Foreskin melanocyte (primary cell): ENCODE measurements at places on chromosomes 11 and 22.

- DNase-seq = no peak
These were observed 44.6 kb upstream of the SPATA19 start for GRCh38 chr11:133889893-133890292.

DNA sequence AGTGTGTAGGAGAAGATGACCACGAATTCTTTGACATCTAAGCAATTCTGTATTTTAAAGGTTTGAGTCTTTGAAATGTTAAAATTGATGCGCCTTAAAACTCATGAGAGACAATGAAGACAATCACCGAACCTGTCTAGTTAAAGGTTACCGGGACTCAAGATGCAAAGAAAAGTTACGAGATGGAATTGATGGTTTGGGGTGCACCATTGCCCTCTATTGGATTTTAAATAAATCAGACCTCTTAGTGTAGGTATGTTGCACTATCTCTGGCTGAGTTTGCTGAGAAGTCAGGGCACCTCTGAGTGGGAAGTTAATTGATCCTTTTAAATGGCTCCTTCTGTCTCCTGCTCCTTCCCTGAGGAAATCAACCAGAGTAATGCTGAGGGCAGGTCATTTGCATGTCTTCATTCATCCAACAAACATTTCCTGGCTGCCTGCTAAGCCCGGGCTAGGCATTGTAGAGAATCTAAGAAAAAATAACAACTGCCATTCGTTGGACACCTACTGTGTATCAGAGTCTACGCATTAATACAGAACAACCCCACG lies 19.4 kb upstream of the TMA7B start:
- no peak for DNase-seq

- DNase-seq = no peak
These were observed 78.9 kb downstream of the C11orf58 start for GRCh38 chr11:16817351-16817750.

GRCh38 chr11:92766698-92767097 lies 202.8 kb upstream of the MTNR1B start:
- DNase-seq = no peak

DNA sequence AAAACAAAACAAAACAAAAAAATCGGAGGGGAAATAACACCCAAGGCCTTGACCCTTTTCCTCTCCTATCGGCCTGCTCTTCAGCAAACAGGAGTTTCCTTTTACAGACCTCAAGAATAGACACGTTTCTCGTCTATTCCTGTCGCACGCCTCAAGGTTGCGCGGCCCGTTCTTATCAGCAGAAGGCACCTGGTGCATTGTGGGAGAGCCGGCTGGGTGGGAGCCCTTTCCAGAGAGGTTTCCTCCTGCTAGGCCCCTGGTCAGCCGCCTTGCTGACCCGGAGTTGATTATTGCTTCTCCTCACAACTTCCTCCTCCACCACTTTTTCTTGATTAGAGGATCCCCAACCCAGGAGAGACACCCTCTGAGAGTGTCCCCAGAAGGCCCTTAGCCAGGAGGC lies 497.3 kb downstream of the MIAT start:
- no peak for DNase-seq

DNA sequence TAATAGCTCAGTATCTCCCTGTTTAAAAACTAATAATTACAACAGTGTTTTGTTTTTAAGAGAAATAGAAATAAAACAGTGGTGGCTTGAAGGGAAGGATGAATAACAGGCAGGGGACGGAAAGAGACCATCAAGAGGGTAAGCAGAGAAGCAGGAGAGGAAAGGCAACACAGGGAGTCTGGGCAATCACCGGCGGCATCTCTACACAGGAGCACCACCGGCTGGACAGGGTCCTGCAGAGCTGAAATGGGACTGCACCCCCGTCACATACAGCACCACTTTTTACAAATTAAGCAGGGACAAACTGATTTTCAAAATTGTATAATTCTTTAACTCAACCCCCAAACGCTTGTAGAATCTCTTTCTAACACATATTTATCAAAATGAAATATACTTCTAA lies 18.4 kb downstream of the PHF21A start:
- DNase-seq = no peak

DNA sequence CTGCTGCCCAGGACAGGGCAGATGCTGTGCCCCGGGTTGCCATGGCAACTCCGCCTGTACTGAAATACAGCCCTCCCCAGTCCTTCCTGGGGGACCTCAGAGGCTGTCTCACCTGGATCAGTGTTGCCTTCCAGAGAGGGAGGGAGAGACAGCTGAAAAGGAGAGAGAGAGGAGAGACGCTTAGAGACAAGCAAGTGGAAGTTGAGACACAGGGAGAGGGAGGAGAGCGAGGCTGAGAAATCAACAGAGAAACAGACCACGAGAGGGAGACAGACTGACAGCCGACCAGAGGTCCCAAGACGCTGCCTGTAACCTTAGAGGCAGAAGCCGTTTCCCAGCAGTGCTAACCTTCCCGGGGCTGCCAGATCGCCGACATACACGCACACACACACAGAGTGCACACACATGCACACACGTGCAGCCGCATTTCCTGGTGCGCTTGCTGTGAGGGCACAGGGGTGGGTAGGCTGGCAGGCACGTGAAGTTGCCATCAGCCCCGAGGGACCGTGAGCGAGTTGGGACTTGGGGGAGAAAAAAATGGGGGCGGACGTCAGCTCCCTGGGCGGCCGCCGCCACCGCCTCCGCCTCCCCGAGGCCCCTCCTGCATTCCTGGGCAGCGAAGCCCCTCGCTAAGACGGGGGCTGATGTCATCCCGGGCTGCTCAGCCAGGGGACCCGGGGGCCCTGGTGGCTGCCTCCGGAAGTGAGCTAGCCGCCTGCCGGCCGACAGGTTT lies 88.6 kb upstream of the CRYBB3 start:
- peak; percentile 71 for DNase-seq

DNA sequence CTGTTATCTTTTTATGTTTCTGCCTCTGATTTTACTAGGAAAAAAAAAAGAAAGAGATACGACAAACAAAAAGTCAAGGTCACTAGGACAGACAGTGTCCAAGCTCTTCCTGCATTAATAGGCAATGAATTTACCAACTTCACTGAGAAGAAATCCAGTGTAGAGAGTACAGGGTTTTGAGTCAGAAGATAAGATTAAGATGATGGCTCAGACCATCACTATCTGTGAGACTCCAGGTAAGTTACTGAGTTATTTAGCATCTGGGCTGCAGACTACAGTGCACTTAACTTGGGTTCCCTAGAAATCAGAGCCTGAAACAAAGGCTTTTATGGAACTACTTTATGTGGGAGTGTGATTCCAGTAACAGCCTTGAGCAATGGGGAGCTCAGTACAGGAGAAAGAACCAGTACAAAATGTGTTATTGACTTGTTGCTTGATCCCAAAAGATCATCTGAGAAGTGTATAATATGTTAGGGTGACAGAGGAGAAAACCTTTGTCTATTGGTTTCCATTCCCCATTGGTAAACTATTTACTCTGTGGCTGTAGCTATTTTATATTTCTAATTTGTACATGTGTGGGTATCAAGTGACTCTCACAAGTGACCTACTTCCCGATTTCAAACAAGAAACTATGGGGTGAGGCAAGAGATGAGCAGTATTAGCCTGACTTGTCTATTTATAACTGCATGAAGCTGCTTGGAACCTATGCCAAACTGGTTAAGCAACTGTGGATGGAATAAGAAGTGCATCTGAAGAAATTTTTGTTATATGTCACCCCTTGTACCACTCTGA lies 395.8 kb downstream of the RAB38 start:
- peak; percentile 44 for DNase-seq

DNA sequence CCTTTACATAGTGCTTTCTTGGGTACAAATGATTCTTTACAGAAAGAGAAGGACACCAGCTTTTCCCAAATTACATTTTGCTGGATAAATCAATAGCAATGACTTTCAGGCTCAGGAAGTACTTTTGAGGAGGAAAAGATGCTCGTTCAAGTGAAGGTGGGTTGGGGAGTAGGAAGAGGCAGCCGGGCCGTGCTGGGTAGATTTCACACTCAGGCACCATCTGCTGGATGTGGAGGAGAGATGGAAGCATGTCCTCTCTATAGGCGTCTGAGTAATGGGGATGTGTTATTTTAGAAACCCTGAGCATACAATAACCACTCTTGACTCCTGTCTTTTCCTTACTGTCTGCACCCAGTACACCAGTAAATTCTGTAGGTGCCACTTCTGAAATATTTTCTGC lies 152.3 kb upstream of the LARGE1 start:
- DNase-seq = no peak
